ENCODE measurements at places on chromosomes 5 and 9.

DNA sequence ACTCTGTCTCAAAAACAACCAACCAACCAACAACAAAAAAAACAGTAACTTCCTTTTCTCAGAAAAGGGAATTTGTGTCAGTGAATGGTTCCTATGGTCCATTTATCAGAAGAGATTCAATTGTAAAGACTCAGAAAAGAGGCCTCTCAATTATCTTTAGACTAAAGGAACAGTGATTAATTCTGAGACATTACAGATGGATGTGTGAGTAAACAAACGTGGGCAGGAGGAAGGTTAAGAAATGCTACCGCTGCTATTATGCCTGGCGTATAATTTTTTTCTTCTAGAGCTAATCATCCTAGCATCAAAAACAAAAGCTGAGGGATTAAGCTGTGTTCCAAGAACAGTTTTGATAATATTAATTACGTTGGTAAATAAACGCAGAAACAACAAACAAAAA is 52.9 kb upstream of the JMY start:
- no peak for DNase-seq

DNA sequence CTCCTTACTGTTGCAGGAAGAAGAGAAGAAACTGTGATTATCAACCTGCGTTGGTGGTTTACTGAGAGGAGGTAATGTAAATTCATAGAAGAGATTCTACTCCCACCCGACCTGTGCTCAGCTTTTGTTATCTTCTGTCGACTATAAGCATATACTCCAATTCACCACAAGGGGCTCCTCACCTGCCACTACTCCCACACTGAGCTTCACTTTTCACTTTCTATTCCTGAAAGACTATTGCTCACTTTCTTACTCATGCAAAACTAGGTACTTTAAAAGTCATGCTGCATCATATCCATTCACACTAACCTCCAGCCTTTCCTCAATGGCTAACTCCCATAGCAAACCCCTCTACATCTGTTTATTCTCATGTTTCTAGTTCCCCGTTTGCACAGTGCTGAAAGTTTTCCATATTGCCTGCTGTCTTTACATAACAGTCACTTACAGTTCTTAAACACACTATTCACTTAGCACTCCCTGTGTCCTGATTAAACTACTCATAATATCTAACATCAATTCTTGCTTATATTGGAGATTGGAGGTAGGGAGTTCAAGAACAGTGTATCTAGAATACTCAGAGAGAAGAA is 1062.6 kb downstream of the NR2F1-AS1 start:
- DNase-seq = no peak

DNA sequence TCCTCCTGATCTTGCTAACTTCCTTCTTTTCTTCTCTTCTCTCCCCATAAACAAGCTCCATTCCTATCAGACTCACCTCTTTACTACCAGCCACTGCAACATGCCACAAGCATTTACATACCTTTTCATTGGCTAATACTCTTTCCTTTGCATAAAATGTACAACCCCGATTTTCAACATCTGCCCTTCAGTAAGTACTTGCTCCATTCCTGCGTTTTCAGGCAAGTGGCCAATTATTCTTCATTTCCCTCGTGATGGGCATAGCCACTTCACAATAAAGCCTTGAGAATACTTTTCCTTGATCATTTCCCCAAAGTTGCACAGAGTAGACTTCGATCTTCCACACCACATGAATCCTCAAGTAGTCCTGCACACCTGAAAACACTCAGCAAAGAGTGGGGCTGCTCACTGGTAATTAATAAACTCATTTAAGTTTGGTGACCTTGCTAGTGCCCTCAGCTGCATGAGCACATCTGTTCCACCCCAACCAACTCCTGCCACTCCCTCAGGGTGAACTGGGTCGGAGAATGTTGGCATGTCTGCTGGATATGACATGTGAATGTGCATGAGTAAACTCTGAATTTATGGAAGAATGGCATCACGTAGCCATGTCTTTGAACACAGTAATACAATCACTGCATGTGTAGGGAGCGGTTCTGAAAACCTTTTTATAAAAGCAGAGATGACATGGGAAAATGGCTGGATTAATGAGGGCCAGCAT is 535.8 kb downstream of the SEMA5A start:
- DNase-seq = no peak

GRCh38 chr5:83306572-83307241 is 164.8 kb upstream of the VCAN start:
- DNase-seq = no peak

DNA sequence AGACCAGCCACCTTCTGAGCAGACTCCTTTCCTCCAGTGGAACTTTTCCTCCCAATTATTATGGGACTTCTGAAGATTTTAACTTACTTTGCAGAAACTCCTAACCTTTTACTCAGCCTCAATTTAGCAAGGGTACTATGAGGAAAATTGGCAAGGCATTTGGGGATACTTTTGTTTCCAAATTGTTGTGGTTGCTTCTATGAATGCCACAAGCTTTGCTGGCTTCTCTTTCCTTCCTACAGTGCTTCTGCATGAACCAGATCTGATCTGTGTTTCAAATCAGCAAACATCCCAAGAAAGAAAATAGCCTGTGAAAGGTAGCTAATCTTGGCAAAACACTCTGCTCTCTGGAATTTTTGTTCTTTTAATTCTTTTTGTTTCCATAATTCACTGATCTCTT is 57.3 kb upstream of the TAF11L2 start:
- DNase-seq = no peak
